ENCODE measurements at places on chromosomes 2 and 18.

- DNase-seq, result no peak
These were observed 279.2 kb upstream of the DCC start for GRCh38 chr18:52060607-52061304.

DNA sequence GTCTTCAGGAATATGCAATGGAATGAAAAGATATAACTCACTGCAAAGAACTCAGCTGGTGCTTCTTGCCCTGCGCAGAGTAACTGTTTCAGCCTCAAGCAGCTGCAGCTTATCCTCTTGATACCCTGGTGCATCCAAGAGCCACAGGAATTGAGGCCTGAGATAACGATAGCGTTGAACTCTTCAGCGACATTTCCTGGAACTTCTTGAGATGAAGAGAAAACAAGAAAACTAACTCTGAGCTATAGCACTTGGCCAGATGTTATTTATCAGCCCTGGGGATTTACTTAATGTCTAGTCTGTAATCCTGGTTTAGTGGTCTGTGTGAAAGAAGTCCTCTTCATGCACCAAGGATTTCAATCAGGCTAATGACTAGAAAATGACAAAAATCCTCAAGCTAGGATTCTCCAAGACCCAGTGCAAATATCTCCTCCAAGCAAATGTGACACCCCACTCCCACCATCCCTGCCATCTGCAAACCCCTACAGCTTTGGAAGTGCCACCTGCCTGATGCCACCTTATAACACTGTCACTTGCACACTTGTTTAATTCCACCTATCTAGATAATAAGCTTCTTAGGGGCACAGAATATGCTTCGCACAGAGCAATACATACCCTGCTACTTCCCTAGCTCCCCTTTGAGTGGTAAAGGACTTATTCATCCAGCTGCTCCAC lies 40.6 kb downstream of the EHD3 start:
- DNase-seq, result no peak

- peak; percentile 58 for DNase-seq
These were observed at the start of gene SIX3 for GRCh38 chr2:44941551-44942234. TSS of gene SIX3 (plus strand) at chr2:44941702. CDS start at chr2:44942105, 403 bp downstream.

DNA sequence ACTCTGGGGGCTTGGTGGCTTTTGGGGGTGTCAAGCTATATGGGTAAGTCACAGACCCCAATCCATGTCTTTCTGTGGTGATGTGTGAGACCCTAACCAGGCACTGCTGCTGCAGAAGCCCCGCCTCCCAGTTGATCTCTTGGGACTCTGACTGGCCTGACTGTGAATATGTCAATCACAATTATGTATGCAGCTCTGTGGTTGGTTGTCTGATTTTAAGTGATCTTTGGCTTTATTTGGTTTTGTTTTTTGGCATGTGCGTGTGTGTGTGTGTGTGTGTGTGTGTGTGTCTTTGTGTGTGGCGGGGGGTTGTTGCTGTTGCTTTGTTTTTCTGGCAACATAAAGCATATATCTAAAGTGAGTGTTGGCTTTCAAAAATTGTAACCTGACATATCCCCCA lies 78.5 kb upstream of the GLS start:
- no peak for DNase-seq

- DNase-seq, result peak; percentile 66
These were observed 55.2 kb upstream of the COBLL1 start for GRCh38 chr2:164896634-164897355.

GRCh38 chr2:42935692-42936671 lies 143.6 kb upstream of the HAAO start:
- DNase-seq, result no peak

GRCh38 chr2:75047992-75048625 lies 89.7 kb downstream of the POLE4 start:
- peak; percentile 87 for DNase-seq

DNA sequence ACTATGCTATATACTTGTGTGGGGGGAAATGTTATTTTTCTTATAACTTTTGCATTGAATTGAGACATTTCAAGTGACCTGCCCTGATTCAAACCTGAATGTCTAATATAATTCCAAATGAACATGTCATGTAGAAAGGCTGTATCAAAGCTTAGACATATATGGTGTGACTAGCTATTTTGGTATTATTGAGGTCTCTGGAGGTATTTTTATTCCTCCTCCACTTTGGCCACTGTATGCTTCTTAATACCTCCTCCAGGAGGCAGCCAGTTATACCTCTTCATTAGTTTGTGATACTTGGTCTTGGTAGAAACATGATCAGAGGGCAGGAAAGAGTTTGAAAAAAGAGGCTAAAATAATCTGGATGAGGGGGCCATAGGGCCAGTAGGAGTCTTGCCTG lies 217.1 kb downstream of the TCF4 start:
- DNase-seq, result peak; percentile 8

DNA sequence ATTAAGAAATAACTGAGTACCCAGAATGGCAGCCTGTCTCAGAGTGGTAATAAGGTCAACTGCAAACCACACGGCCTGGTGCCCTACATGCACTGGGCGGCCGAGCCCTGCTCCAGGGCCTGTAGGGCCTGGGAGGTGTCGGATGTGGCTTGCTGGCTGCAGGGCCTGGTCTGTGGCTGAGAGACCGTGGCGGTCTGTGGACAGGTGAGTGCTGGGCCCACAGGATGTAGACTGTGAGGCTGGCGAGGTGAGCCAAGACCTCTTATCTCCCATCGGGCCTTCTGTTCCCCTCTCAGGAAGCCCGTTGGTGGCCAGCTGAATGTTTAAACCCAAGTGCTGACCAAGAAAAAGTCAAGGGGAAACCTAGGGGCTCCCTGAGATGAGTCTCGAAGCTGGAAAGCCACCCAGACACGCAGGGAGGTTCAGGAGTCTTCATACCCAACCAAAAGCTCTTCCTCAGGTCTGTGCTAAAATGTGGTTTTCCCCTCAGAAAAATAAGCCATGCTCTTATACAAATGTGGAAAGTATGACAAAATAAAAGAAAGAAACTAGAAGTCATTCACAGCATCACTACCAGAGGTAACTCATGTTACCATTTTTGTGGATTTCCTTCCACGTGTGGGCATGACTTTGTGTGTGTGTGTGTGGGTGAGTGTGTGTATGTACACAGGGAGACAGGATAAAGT lies 47.7 kb upstream of the CTDP1 start:
- no peak for DNase-seq

- DNase-seq, result peak; percentile 19
These were observed 159.2 kb downstream of the FAM210A start for GRCh38 chr18:13566941-13567746.

GRCh38 chr2:168796583-168797285 lies 5.7 kb upstream of the NOSTRIN start:
- DNase-seq, result no peak

GRCh38 chr2:208354964-208355381 lies 51.6 kb upstream of the PTH2R start:
- no peak for DNase-seq

DNA sequence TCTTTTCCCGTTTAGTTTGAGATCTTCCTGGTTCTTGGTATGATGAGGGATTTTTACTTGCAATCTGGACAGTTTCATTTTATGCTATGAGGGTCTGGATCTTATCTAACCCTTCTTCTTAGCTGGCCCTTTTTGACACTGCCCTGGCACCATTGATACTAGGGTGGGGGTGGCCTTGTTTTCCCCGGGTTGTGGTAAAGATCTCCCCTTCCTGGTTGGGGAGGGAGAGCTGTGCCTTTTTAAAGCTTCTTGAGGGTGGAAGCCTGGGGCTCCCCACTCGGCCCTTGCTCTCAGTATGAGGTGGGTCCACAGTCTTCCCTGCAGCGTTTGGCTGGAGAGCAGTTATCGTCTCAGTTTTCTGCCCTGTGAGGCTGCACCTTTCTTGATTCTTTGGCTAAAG lies 66.1 kb downstream of the ASB1 start:
- DNase-seq, result no peak

GRCh38 chr2:46697830-46698323 lies 217.7 kb downstream of the MCFD2 start:
- DNase-seq, result no peak

DNA sequence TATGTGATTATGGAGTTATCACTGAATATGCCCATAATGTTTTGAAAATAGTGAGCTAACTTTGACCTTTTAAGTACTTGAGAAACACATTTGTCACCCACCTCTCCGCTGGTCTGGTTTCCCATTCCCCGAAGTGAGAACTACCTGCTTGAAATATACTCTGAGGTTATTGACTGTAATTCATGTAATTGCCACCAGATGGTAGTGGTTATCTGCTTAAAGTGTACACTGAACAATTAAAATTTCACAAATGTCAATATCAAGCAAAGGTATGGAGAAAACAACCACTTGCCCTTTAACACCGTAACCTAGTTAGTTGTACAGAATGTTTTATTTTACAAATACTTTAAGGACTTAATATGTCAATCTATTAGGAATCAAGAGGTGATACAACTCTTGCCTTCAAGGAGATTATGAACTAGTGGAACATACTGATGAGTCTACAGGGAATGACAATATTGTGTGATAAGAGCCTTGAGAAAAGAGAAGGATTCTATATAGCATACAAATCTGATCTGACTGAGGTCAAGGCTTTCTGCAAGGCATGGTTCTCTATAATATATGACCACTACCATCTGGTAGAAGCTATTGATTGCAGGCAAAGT lies 316.8 kb upstream of the KCNH7 start:
- DNase-seq, result peak; percentile 47

GRCh38 chr18:47585136-47585535 lies 333.7 kb upstream of the SKOR2 start:
- DNase-seq, result no peak

GRCh38 chr18:35132021-35132902 lies 91.0 kb downstream of the MAPRE2 start:
- no peak for DNase-seq

- DNase-seq, result peak; percentile 41
These were observed 784.8 kb upstream of the CDH2 start for GRCh38 chr18:28961669-28962228.

DNA sequence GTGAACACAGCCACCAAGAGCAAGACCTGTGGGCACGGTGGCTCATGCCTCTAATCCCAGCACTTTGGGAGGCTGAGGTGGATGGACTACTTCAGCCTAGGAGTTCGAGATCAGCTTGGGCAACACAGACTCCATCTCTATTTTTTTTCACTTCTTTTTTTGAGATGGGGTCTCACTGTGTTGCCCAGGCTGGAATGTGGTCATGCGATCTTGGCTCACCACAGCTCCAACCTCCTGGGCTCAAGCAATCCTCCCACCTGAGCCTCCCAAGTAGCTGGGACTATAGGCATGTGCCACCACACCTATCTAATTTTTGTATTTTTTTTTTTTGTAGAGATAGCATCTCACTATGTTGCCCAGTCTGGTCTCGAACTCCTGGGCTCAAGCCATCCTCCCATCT lies 54.4 kb upstream of the SPRED2 start:
- DNase-seq, result no peak

DNA sequence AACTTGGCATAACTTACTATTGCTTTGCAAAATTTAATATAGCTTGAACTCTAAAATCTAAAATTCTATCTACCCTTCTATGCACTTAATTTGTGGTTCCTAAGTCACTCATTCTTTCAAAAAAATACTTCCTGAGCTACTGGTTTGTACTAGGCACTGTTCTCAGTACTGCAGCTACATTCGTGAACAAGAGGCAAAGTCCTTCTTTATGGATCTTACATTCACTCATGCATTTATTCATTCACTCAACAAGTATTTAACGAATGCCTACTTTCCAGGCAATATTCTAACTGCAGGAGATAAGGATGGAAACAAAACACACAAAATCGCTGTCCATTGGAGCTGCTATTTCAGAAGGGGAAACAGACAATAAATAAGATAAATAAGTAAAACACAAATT lies 104.8 kb downstream of the NBAS start:
- no peak for DNase-seq

GRCh38 chr2:2187196-2187595 lies 143.9 kb downstream of the MYT1L start:
- no peak for DNase-seq

GRCh38 chr2:72051971-72052505 lies 95.6 kb downstream of the CYP26B1 start:
- peak; percentile 10 for DNase-seq

GRCh38 chr2:134229540-134229939 lies 24.3 kb upstream of the MGAT5 start:
- no peak for DNase-seq

DNA sequence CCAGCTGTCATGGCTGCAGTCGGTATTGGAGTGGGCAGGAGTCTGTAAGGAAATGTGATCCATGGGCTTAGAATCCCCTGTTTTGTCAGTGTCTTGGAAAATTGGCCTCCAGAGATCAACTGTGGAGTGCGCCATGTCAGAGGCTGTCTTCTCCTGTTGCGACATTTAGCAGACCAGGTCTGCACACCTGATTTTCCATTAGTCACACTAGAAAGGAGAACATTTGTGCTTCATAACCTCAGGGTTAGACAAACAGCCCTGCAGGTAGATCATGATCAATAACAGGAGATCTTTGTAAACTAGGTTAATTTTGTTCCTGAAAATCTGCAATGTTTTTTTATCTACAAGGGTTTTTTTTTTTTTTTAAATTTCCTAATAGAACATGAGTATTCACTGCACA lies 28.0 kb downstream of the LDLRAD4 start:
- no peak for DNase-seq

- DNase-seq, result no peak
These were observed 58.9 kb downstream of the ANKMY1 start for GRCh38 chr2:240498958-240499260.

DNA sequence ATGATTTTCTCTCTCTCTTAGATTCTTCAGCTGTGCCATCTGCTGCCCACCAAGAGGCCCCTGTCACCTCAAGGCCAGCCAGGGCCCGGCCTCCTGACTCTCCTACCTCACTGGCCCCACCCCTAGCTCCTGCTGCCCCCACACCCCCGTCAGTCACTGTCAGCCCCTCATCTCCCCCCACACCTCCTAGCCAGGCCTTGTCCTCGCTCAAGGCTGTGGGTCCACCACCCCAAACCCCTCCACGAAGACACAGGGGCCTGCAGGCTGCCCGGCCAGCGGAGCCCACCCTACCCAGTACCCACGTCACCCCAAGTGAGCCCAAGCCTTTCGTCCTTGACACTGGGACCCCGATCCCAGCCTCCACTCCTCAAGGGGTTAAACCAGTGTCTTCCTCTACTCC lies 9.4 kb upstream of the GMPPA start:
- DNase-seq, result no peak

GRCh38 chr2:96304606-96305005 lies 740 bp downstream of the SNRNP200 start:
- peak; percentile 5 for DNase-seq

- no peak for DNase-seq
These were observed 8.1 kb downstream of the ECEL1 start for GRCh38 chr2:232479341-232480200.

- DNase-seq, result no peak
These were observed 235.4 kb upstream of the FN1 start for GRCh38 chr2:215671244-215671643.

DNA sequence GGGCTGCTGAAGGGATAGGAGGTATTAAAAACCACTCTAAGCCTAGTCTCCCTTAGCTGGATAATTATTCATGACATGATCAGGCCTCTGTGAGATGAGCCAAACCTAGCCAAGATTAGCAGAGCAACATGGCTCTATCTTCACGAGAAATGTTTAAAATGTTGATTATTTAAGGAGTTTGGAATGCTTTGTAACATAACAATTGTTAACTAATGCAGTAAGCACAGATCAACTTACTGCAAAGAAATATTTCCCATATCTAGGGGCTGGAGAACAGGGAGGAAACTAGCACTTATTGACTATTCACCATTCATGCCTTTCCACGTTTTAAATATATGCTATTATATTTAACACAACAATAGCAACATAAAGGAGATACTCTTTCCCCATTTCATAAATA lies 833.7 kb upstream of the CHAC2 start:
- no peak for DNase-seq

- DNase-seq, result no peak
These were observed 50.7 kb downstream of the MGAT5 start for GRCh38 chr2:134304394-134305108.
